ENCODE measurements at places on chromosomes 4 and X.

DNA sequence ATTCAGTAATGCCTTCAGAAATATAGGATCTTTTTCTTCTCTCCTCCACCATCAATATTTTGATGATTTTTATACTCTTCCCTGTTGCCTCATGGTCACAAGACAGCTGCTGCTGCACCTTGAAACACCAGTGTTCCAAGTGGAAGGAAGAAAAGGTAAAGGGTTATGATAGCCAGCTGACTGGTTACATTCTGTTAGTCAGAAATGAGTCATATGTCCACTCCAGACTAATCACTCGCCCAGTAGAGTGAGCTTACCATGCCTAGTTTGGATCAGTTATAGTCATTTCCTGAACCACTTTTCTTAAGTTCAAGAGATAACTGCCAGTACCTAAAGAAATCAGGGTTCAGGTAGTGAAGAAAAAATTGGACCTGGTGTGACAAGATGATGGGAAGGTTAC lies 532.3 kb upstream of the SMIM31 start:
- no peak for DNase-seq

- DNase-seq = no peak
Observed at GRCh38 chr4:110486256-110486655, 10.3 kb downstream of the ENPEP start.

DNA sequence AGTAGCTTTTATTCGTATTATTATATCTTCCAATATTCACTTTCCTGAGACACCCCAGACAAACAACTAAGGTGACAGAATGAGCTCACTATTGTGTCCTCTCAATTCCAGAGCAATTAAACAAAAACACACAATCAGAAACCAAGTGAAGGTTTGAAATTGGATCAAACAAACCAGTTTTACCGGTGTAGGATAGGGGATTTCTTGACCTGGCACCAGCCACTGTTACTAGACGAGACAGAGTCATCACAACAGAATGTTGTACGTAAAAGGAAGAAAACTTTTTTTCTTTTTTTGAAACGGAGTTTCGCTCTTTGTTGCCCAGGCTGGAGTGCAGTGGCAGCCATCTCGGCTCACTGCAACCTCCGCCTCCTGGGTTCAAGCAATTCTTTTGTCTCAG lies 43.7 kb downstream of the LDOC1 start:
- no peak for DNase-seq

DNA sequence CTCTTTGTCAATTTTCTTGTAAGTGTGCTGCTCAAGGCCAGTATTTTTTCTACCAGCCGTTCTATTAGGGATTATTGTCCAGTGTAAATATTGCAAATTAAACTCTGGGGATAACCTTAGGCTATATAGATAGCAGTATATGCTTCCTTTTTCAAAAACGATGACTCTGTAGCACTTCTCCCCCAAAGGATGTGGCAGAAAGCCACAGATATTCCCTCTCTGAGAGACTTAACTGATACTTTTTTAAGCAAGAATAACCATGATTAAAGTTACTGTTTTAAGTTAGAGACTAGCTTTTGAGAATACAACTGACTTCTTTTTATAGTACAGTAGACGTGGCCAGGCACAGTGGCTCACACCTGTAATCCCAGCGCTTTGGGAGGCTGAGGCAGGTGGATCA lies 130.0 kb downstream of the FHIP1A start:
- DNase-seq = no peak

DNA sequence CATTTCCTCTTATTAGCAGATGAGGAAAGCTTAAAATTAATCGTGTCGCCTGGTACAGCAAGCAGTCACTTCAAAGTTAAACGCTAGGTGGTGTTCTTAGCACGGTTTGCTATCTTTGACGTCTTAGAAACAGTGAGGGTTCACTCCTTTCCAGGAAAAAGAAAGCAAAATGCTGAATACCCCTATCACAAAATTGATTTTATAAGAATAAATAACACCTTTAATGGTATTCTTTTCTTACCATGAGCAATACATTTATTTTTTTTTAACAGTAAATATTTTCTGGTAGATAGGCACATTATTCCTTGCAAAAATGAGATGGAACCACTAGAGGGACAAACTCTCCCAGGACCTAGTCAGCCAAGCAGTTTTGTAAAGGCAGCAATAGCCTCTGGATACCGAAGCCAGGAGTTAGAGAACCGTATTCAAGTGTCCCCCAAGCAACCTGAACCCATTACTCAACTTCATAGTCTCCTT lies 153.9 kb downstream of the KDR start:
- DNase-seq = no peak

GRCh38 chr4:101414496-101414895 lies 67.2 kb upstream of the PPP3CA start:
- no peak for DNase-seq

DNA sequence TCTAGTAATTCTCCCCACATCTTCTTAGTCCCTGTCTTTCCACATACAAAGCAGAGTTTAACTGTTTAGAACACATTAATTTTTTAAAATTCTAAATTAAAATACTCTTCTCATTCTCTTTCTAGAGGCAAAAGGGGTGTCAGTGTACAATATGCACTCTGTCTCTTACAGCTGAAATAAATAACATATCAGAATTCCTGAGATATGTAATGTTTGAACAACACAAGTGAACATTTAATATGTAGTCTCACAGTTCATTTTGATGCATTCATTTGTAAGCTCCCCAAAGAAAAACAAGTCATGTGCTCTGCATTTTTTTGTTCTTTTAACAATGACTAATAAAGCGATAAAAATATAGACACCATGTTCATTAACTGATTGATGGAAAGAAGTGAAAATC lies 19.7 kb upstream of the SULT1B1 start:
- DNase-seq = no peak

- no peak for DNase-seq
Observed at GRCh38 chr4:43607827-43608461, 715.4 kb downstream of the GRXCR1 start.

GRCh38 chrX:140712413-140713173 lies 3.0 kb downstream of the LINC00632 start:
- DNase-seq = peak; percentile 43

- no peak for DNase-seq
Observed at GRCh38 chr4:7186516-7187167, 5.7 kb upstream of the SORCS2 start.

- no peak for DNase-seq
Observed at GRCh38 chr4:112266823-112267222, 18.9 kb downstream of the TIFA start.

DNA sequence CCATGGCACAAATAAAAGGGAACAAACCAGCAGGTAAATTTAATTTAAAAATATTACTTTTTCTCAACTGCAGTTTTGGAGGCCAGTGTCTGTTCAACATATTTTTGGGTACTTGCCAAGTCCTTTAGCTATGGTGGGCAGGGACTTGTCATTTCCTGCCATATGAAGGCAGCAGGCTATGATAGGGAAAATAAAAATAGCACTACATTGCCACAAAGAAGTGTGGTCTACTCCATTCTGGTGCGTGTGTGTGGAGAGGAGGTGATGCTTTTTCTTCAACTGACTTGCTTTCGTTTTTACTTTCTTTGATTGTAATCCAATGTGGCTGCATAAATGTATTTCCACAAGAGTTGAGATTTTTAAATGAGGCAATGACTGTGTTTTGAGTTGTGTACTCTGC lies 17.2 kb downstream of the GPR174 start:
- peak; percentile 32 for DNase-seq

DNA sequence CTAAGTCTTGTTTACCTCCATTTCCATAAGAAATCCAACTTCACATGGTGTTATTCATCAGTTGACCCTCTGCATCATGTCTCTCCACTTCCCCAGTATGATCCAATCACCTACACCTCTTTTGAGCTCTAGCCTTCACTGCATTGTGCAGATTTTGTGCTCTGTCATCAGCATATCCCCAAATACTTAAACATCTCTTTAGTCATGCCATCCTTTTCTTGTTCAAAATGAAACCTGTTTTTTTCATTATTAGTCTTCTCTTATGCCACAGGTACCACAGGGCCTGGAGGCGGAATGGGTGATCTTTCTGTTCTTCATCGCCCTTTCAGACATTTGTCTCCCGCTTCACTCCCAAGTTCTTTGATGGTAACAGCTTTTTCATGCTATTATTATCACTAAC lies 382.7 kb upstream of the GALNTL6 start:
- DNase-seq = no peak

- no peak for DNase-seq
Observed at GRCh38 chr4:72312032-72312650, 256.9 kb downstream of the ADAMTS3 start.

DNA sequence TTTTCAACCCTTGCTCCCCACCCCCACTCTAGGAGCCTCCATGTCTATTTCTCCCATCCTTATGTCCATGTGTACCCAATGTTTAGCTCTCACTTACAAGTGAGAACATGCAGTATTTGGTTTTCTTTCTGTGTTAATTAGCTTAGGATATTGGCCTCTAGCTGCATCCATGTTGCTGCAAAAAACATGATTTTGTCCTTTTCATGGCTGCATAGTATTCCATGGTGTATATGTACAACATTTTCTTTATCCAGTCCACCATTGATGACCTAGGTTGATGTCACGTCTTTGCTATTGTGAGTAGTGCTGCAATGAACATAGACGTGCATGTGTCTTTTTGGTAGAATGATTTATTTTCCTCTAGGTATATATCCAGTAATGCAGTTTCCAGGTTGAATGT lies 472.8 kb downstream of the ZNF674 start:
- no peak for DNase-seq

GRCh38 chr4:28879178-28879577 lies 1841.0 kb upstream of the PCDH7 start:
- no peak for DNase-seq

GRCh38 chrX:45765767-45766166 lies 565.1 kb upstream of the DIPK2B start:
- no peak for DNase-seq

GRCh38 chr4:181432335-181432734 lies 810.9 kb upstream of the TENM3 start:
- DNase-seq = no peak

DNA sequence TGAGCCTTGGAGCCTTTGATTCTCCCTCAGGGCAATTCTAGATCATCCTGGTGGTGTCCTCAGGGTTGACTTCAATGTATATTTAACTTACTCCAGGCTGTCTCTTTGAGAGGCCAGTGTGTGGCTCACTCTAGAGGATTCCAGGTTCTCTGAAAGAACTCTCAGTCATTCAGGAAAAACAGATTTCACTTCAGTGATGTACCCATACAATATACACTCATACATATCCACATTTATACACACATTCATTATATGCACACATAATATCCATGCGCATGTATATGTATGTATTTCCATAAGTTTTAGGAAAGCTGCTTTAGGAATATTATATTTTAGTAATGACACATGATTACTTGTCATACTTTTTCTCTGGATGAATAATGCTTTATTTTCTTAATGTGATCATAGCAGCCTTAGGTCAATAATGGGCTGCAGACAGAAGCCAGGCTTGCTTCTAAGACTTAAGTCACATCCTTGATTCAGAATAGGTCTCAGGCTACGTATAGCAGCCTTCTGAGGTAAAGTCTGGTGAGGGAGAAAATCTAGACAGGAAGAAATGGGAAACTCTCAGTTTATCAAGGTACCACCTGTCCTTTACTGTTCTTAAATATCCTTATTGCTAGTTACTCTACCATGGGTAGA lies 397.0 kb downstream of the GPAT3 start:
- no peak for DNase-seq

GRCh38 chr4:185591679-185592141 lies 56.4 kb upstream of the PDLIM3 start:
- DNase-seq = no peak

DNA sequence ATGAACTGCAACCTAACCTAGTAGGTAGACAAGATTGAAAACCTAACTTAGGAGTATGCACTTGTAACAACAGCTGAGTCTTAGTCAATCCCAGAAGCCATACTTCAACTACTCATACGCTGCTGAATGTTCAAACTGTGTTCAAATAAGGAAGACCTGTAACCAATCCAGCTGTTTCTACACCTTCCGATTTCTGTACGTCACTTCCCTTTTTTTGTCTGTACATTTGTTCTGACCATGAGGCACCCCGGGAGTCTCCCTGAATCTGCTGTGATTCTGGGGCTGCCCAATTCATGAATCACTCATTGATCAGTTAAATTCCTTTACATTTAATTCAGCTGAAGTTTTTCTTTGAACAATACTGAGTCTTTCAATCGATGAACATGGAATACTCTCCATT lies 89.5 kb downstream of the BMP3 start:
- DNase-seq = no peak

DNA sequence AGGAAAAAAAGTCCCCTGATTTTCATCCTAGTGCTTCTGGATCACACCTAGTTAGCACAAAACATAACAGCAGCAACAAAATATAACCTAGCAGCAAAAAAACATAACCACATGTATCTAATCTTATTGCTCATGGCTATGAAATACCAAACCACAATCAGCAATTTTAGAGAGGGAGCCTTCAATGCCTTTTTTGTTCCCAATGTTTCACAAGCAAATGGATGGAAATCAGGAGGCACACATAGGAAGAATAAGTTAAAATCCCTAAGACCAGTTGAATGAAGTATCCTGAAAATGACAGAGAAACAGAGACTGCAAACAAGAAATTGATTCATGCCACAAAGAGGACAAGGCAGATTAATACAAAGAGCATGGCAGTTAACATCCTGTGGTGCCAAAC lies 361.6 kb downstream of the GPM6A start:
- no peak for DNase-seq

DNA sequence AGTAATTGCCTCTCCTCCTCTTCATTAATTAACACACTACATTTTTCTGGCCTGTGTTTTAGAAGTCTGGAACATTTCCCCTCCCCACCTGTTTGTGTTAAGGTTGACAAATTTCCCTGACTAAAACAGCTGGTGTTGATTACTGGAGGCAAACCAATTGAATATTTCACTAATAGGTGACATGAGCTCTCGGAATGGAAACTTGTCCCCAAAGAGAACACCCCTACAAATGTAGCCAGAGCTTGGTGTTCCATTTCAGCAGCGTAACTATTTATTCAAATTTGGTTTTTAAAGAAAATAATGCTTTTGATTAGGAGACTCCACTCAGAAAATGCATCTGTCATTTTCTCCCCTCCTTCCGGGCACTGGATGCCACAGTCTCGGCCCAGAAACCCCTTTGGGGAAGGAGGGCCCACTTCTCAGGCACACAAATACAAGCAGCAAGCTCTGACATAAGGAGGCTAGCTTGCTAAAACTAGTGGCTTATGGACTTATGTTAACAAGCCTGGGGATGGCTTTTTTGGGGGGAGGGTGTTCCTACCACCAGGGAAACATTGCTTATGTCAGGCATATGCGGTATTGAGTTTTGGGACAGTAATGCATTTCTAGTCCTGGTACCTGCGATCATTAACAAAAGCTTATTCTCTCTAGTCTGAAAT lies 2.2 kb downstream of the RNF150 start:
- no peak for DNase-seq

GRCh38 chrX:102866981-102867656 lies 70.0 kb upstream of the RAB40AL start:
- no peak for DNase-seq

- DNase-seq = no peak
Observed at GRCh38 chrX:118583781-118584180, 88.2 kb downstream of the DOCK11 start.

- no peak for DNase-seq
Observed at GRCh38 chr4:78336093-78336943, 215.3 kb upstream of the ANXA3 start.

Measured in T-helper 22 cell (primary cell).